ENCODE measurements at places on chromosomes 7 and 10.

GRCh38 chr10:92267343-92267742 lies 23.5 kb downstream of the CPEB3 start:
- no peak for DNase-seq

DNA sequence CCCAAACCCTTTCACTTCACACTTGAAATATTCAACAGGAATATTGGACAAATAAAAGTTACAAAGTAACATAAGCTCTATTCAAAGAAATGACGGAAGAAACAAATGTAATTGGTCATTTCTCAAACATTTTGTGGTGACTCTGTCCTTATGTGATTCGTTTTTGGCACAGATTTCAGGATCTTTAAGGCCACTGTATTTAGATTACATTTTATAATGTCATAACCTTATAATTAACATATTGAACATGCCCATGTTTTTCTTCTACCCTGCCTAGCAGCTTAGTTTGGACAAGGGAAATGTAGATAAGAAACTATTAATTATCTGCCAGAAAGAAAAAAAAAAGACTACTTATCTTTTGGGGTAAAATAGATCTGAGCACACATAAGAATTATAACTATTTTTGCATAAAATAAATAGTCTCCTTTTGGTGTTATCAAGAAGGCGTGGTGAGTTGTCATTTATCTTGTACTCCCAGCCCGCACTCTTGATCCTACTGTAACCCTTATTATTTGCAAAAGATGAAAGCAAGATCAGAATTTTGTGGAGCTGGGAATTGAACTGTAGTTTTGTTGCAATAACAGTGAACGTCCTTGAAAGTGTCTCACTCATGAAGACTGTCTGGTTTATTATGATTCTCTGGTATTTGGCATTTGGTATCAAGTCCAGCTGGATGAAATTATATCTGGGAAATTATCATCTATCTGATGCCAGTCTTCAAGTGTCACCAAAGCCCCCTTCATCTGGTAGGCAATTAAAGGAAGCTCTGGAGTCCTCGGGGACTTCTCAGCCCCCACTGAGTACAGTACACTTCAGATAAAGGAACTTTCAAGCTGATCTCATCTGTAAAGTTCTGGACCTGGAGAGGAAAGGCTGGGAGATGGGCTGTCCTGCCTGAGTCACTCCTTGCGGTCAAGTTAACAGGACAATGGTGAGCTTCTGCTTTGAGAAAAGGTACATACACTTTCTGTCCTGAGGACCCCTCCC lies 175.7 kb upstream of the INHBA start:
- peak; percentile 30 for DNase-seq

GRCh38 chr7:2494191-2495130 lies 18.3 kb upstream of the GRIFIN start:
- no peak for DNase-seq

- DNase-seq = peak; percentile 84
Observed at GRCh38 chr7:87416682-87417587, 58.5 kb downstream of the ABCB4 start.
